ENCODE measurements at places on chromosomes 4 and X. TPM values are rescaled to one million over a fixed set of nuclear protein-coding genes. Genes with fewer than 3 reads are reported as not detected.

DNA sequence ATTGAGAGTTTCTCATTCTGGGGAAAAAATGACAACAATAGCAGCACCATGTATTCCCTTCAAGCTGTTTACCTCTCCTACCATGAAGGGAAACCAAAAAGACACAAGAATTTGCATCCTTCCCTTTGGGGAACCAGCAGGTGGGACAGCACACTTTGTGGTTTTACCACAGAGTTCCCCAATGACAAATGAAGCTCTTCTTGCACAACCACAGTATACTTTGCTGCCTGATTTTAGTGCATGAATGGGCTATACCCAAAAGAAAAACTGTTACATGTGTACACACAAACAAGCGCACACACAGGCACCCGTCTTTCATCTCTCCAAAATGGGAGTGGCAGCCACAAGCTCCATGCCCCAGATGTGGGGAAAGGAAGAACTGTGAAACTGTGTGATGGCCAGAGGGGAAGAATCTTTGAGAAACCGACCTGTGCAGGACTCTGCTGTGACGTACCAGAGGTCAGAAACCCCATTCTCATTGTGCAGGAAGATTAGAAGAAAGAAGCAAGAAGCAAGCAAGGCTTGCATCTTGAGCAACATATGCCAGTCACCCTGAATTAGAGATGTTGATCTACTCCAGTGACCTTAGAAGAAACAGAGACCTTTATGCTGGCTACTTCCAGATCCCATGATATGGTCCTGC is 2.7 kb upstream of the MAML3 start:
- H3K4me3 ChIP-seq: no peak overlapping the region
- H3K4me1 ChIP-seq: peaks cover 9% of the 10 kb centered on the region
- no peaks in the 10 kb centered on the region for H3K27me3 ChIP-seq

GRCh38 chr4:8844976-8845690 is 26.5 kb downstream of the HMX1 start:
- H3K36me3 ChIP-seq: no peaks in the 10 kb centered on the region
- no peak overlapping the region for H3K27ac ChIP-seq
- peak; percentile 9 for DNase-seq
- H3K4me1 ChIP-seq: no peaks in the 10 kb centered on the region

DNA sequence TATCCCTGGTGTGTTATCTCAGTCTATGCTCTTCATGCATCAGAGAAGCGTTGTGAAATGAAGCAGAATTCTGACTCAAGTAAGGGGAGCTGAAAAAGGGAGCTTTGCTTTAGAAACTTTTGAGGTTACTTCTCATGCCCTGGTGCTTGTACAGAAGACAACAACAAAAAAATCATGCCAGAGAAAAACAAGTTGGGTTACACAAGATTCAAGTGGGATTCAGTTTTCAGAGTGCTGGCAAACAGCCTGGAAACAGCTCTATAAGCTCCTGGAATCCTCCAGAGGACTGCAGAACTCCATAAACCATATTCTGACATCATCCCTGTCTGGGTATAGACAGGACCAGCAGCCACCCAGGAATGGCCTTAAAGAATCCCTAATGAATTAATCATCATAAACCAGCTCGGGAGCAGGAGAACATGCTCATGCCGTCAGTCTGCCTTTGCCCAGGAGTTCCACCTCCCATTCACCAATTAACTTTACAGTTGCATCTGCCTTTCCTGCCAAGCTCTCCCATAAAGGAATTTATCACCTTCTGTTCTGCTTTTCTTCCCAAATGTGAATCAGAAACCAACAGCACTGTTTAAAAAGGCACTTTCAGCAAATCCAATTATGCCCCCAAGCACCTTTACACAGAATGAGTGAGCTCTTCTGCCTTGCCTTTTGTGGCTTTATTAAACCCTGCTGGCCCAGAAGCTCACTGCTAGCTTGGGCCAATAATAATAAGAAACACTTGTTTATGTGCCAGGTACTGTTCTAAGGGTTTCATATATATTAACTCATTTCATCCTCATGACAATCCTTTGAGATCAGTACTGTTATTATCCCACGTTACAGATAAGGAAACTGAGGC is 54.5 kb upstream of the FBXW7 start:
- no peaks in the 10 kb centered on the region for H3K4me1 ChIP-seq
- no peak overlapping the region for H3K4me3 ChIP-seq
- no peaks in the 10 kb centered on the region for H3K36me3 ChIP-seq
- H3K27ac ChIP-seq: no peak overlapping the region

DNA sequence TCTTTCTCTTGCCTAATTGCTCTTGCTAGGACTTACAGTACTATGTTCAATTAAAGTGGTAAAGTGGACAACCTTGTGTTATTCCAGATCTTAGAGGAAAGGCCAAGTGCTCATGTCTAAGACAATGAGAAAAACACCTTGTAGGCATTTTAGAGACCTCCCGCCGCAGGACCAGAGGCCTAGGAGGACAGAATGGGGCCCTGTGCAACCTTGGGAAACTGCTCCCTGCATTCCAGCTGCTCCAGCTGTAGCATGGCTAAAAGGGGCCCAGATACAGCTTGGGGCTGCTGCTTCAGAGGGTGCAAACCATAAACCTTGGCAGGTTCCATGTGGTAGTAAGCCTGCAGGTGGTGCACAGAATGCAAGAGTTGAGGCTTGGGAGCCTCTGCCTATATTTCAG is 101.0 kb downstream of the PGRMC2 start:
- no peaks in the 10 kb centered on the region for H3K27me3 ChIP-seq
- no peak overlapping the region for H3K4me3 ChIP-seq
- H3K36me3 ChIP-seq: no peaks in the 10 kb centered on the region
- H3K27ac ChIP-seq: no peak overlapping the region

DNA sequence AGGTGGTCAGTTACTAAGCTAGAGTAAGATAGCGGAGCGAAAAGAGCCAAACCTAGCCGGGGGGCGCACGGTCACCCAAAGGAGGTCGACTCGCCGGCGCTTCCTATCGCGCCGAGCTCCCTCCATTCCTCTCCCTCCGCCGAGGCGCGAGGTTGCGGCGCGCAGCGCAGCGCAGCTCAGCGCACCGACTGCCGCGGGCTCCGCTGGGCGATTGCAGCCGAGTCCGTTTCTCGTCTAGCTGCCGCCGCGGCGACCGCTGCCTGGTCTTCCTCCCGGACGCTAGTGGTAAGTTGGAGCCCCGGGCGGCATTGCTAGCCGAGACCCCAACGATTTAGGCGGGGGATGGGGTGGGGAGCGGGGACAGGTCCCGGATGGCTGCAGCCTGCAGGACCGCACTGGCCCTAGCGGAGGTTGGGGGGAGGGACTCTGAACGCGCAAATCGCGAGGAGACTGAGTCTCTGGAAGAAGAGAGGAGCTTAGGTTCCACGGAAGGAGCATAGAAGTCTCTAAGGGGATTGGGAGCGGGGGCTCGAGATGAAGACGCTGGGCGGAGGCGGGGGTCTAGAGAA is 573 bp downstream of the HTR2C start:
- H3K27me3 ChIP-seq: no peaks in the 10 kb centered on the region
- H3K4me3 ChIP-seq: no peak overlapping the region
- H3K36me3 ChIP-seq: no peaks in the 10 kb centered on the region
- no peak overlapping the region for H3K27ac ChIP-seq

GRCh38 chr4:154872198-154872597 is 91.1 kb downstream of the RBM46 start:
- no peak overlapping the region for H3K4me3 ChIP-seq
- no peak for DNase-seq
- no peaks in the 10 kb centered on the region for H3K4me1 ChIP-seq
- no peak overlapping the region for H3K27ac ChIP-seq
- H3K36me3 ChIP-seq: no peaks in the 10 kb centered on the region

GRCh38 chr4:96729641-96730040 is 889.7 kb downstream of the PDHA2 start:
- no peaks in the 10 kb centered on the region for H3K36me3 ChIP-seq
- no peaks in the 10 kb centered on the region for H3K27me3 ChIP-seq
- no peak for DNase-seq
- no peak overlapping the region for H3K4me3 ChIP-seq
- no peaks in the 10 kb centered on the region for H3K4me1 ChIP-seq

- DNase-seq: peak; percentile 48
- H3K36me3 ChIP-seq: no peaks in the 10 kb centered on the region
- peaks cover 22% of the 10 kb centered on the region for H3K4me1 ChIP-seq
- H3K27me3 ChIP-seq: no peaks in the 10 kb centered on the region
- peak overlapping the region; percentile 46 for H3K27ac ChIP-seq
- H3K4me3 ChIP-seq: no peak overlapping the region
These were observed 8.0 kb downstream of the SLC9B1 start for GRCh38 chr4:103011378-103012025.

DNA sequence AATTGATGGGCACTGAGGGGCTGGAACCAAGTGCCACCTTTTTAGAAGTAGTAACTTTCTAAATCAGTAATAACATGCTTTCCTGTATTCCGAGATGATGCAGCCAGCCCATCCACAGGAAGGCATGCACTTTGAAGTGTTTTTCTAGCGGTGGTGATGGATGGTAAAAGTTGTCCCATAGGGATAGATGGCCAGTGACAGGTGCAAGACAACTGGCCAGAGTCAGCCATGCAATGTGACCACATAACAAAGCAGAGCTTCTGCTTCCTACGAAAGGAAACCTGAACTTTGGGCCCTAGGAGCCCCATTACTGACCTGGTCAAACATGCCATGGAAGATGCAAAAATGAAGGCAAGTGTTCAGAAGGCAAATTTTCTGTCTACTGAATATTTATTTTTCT is 72.3 kb downstream of the NR3C2 start:
- no peak for DNase-seq
- no peak overlapping the region for H3K4me3 ChIP-seq
- no peak overlapping the region for H3K27ac ChIP-seq
- H3K27me3 ChIP-seq: no peaks in the 10 kb centered on the region
- no peaks in the 10 kb centered on the region for H3K36me3 ChIP-seq

GRCh38 chrX:1592470-1593142 is 1.2 kb downstream of the AKAP17A start:
- no peak for DNase-seq
- H3K27ac ChIP-seq: peak overlapping the region; percentile 89
- peak overlapping the region; percentile 91 for H3K4me3 ChIP-seq
- H3K4me1 ChIP-seq: peaks cover 18% of the 10 kb centered on the region
- no peaks in the 10 kb centered on the region for H3K27me3 ChIP-seq
- no peaks in the 10 kb centered on the region for H3K36me3 ChIP-seq

DNA sequence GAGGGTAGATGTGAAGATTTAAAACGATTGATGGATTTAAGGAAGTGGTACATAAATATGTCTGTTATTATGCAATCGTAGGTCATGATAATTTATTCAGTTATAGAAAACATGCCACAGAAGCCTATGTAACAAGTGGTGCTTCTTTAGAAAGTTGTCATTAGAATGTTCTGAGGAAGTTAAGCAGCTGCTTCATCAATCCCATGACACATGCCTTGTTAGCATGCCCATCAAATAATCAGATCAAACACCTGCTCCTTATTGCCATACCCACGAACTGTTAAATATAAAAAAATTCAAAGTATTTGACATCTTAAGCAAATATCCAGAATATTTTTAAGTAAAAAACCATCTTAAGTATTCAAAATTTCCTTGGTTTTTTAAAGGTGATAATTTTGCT is 76.4 kb upstream of the MYOZ2 start:
- H3K4me3 ChIP-seq: no peak overlapping the region
- no peaks in the 10 kb centered on the region for H3K36me3 ChIP-seq
- no peaks in the 10 kb centered on the region for H3K4me1 ChIP-seq
- H3K27ac ChIP-seq: no peak overlapping the region

DNA sequence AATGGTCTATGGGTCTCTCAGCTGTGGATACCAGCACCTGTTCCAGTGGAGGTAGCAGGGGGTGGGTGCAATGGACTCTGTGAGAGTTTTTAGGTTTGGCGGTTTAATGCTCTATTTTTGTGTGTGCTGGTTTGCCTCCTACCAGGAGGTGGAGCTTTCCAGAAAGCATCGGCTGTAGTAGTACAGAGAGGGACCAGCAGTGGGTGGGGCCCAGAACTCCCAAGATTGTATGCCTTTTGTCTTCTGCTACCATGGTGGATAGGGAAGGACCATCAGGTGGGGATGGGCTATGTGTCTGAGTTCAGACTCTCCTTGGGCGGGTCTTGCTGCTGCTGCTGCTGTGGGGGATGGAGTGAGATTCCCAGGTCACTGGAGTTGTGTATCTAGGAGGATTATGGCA is 557.2 kb upstream of the GRID2 start:
- H3K36me3 ChIP-seq: no peaks in the 10 kb centered on the region
- no peak overlapping the region for H3K27ac ChIP-seq
- H3K4me3 ChIP-seq: no peak overlapping the region
- H3K4me1 ChIP-seq: no peaks in the 10 kb centered on the region
- no peaks in the 10 kb centered on the region for H3K27me3 ChIP-seq
- DNase-seq: no peak

DNA sequence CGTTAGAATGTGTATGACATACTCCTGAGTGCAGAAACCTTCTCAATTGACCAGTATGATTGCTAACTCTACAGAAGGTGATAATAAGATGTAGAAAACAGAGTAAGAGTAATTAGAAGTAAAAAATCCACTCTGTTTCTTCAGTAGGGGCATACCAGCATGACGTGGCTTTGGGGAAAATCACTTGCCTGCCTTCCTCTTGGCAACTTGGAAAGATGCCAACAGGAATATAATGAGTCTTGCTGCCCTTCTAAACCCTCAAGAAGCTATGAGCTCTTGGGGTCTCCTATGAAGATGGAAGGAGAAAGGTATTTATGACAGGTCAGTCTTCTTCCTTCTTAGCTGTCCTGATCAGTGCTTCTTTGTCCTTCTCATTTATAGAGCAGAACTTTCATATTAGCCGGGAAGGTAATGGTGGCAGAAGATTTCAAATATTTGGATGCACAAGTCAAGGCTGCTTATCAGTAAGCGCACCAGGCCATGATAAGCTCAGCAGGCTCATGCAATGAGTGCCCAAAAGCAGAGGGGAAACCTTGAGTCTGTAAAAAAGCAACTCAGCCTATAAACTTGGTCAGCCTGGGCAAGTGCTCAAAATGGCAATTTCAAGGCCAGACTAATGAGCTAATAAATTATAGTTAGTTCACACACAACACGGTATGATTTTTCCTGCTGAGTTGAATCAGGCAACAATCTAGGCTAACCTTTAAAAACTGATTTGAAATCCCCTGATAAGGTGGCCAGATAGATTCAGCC is 69.7 kb upstream of the PPARGC1A start:
- no peak for DNase-seq
- no peak overlapping the region for H3K27ac ChIP-seq
- H3K27me3 ChIP-seq: no peaks in the 10 kb centered on the region
- no peak overlapping the region for H3K4me3 ChIP-seq
- H3K4me1 ChIP-seq: no peaks in the 10 kb centered on the region
- no peaks in the 10 kb centered on the region for H3K36me3 ChIP-seq

- no peak overlapping the region for H3K4me3 ChIP-seq
- no peaks in the 10 kb centered on the region for H3K27me3 ChIP-seq
- no peak overlapping the region for H3K27ac ChIP-seq
- no peaks in the 10 kb centered on the region for H3K36me3 ChIP-seq
- DNase-seq: no peak
- no peaks in the 10 kb centered on the region for H3K4me1 ChIP-seq
These were observed 210.3 kb downstream of the TBCK start for GRCh38 chr4:106105697-106106096.

- no peaks in the 10 kb centered on the region for H3K27me3 ChIP-seq
- H3K4me1 ChIP-seq: no peaks in the 10 kb centered on the region
- H3K27ac ChIP-seq: no peak overlapping the region
- H3K4me3 ChIP-seq: no peak overlapping the region
- no peak for DNase-seq
- no peaks in the 10 kb centered on the region for H3K36me3 ChIP-seq
These were observed 40.4 kb upstream of the PDHA1 start for GRCh38 chrX:19303256-19303880.

KLKB1 gene
- total RNA-seq: 4.4 TPM

EFNB1 gene
- 29.4 TPM for total RNA-seq

FAM53A gene
- total RNA-seq: 60.8 TPM

NDP gene
- 0.55 TPM for total RNA-seq

GNRHR gene
- not detected for total RNA-seq

ITM2A gene
- 6.8 TPM for total RNA-seq

CTSO gene
- 16.7 TPM for total RNA-seq

PPEF2 gene
- 0.50 TPM for total RNA-seq

HTR2C gene
- 0.12 TPM for total RNA-seq

HERC3 gene
- total RNA-seq: 15.7 TPM

FABP2 gene
- total RNA-seq: not detected

NXF2B gene
- total RNA-seq: 11.3 TPM
